ENCODE measurements at places on chromosomes 3 and 15.

GRCh38 chr3:78140274-78140673 is 1100.4 kb downstream of the ROBO2 start:
- no peak for DNase-seq

- peak; percentile 45 for DNase-seq
These were observed 10.2 kb upstream of the KCNMB3 start for GRCh38 chr3:179260949-179261765.

GRCh38 chr15:52486003-52486996 is 42.4 kb downstream of the MYO5A start:
- no peak for DNase-seq

- DNase-seq, result no peak
These were observed 88.1 kb downstream of the RTP4 start for GRCh38 chr3:187456250-187456649.

- DNase-seq, result no peak
These were observed 139.7 kb upstream of the COL8A1 start for GRCh38 chr3:99498550-99499234.

DNA sequence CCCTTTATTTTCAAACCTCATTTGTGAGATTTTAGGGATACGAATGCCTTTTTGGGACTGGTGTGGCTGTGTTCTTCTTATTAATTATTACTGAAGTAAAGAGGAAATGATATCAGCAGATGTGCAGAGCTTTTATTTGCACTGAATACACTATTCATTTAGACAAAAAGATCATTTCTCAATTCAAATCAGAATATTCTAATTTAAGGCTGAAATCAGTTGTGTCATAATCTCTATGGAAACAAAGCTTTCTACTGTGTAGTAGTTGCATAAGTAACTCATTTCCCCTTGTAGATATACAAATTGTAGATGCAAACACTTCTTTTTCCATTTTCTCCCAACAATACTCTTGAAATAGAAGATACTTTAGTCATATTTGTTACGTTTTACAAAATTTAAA is 56.0 kb downstream of the PDE8A start:
- DNase-seq, result no peak

- no peak for DNase-seq
These were observed 35.3 kb downstream of the ARHGEF26 start for GRCh38 chr3:154156530-154156929.

GRCh38 chr3:107951126-107951525 is 139.7 kb downstream of the CD47 start:
- DNase-seq, result no peak

DNA sequence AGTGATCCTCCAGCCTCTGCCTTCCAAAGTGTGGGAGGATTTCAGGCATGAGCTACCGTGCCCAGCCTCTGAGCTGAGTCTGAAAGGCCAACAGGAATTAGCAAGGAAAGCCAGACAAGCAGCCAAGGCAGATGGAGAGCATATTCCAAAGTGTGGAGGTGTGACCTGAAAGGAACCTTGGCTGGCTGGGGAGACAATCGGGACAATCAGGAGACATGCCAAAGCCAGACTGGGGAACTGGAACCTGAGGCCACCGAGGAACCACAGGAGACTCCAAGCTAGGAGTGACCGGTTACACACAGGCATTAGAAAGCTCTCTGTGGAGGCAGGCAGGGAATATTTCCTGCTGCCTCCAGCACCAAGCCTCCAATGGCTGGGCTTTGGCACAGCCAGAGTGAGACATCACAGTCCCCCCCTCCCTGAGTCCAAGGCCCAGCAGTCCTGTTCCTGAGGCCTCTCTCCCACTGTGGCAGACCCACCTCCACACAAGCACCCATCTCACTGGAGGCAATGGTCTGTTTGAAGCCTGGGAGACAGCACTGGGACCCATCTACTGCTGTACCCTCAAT is 4.5 kb upstream of the C15orf39 start:
- DNase-seq, result no peak

DNA sequence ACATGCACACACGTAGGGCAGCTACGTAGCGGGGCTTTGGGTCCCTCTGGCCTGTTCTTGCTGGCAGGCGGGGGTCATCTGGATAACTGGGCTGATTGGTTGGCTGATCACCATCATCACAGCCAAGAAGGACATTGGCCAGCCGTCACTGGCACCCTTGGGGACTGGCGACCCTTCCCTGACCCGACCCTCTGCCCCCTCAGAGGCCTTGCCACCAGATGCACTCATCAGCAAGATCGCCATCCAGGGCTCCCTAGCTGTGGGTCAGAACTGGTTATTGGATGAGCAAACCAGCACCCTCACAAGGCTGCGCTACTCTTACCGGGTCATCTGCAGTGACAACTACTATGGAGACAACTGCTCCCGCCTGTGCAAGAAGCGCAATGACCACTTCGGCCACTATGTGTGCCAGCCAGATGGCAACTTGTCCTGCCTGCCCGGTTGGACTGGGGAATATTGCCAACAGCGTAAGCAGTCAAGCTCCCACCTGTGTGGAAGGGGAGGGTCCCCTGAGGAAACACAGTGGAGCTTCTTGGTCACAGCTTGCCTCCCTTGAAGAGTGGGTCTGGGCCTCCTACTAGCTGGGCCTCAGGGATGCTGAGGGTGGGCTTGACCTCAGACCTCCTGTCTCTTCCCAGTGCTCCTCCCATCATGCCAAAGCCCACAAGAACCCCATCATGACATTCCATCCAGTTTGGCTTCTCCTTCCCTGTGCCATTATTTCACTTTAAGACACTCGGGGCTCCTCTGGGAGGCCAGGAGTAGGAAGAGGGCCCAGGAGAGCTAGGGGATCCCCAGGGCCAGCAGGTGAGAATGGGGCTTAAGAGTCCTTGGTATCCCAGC is 2.4 kb downstream of the DLL4 start:
- no peak for DNase-seq

- DNase-seq, result no peak
These were observed 69.5 kb downstream of the CACNA2D2 start for GRCh38 chr3:50433954-50434353.

GRCh38 chr3:147513785-147514184 is 104.6 kb downstream of the ZIC1 start:
- no peak for DNase-seq

DNA sequence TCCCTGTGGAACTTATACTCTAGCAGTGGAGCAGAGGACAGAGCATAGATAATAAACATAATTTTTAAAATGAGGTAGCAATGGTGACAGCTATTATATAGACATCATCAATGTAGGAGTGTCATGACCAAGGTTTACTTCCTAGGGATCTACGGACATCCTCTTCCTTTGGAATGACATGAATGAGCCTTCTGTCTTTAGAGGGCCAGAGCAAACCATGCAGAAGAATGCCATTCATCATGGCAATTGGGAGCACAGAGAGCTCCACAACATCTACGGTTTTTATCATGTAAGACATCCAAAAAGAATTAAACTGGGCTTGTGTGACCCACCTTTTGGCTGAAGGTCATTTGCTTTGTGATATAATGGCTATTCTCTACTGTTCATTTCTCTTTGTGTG is 30.1 kb upstream of the CAPN3 start:
- no peak for DNase-seq

GRCh38 chr15:57619746-57620145 is 28.0 kb downstream of the MYZAP start:
- no peak for DNase-seq

GRCh38 chr3:180980611-180981010 is 8.9 kb downstream of the DNAJC19 start:
- DNase-seq, result peak; percentile 9

- DNase-seq, result no peak
These were observed 736.5 kb downstream of the IGSF11 start for GRCh38 chr3:118298133-118298532.

GRCh38 chr15:72110355-72110754 is 7.6 kb downstream of the MYO9A start:
- DNase-seq, result no peak

GRCh38 chr3:133117342-133117741 is 79.2 kb downstream of the TMEM108 start:
- no peak for DNase-seq

DNA sequence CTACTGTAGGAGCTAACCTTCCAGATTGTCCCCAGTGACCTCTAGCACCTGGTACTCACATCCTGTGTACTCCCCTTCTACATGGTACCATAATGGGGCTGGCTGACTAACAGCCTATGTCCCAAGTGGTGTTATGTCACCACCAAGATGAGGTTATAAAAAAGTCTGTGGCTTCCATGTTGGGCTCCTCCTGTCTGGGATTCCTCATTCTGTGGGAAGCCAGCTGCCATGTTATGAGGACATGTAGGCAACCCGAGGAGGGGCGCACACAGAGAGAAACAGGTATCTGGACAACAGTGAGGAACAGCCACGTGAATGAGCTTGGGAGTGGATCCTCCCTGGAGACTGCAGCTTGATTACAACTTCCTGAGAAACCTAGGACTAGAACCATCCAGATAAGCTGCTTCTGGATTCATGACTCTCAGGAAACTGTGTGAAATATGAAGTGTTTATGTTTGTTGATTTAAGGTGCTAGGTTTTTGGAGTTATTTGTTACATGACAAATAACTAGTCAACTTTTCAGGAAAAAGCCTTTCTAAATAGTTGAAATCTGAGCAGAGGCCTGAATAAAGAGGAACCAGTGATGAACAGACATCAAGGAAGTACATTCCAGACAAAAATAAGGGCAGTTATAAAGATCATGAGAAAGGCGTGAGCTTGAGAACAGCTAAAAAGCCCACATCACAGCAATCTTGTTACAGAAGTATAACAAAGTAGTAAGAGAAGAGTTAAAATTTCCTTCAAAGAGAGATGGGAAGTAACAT is 21.7 kb downstream of the GOLIM4 start:
- DNase-seq, result no peak

Measured in amniotic stem cell (primary cell).